GM23248 (cell line): ENCODE measurements at places on chromosomes 12 and 14. TPM values are rescaled to one million over a fixed set of nuclear protein-coding genes. Genes with fewer than 3 reads are reported as not detected.

DNA sequence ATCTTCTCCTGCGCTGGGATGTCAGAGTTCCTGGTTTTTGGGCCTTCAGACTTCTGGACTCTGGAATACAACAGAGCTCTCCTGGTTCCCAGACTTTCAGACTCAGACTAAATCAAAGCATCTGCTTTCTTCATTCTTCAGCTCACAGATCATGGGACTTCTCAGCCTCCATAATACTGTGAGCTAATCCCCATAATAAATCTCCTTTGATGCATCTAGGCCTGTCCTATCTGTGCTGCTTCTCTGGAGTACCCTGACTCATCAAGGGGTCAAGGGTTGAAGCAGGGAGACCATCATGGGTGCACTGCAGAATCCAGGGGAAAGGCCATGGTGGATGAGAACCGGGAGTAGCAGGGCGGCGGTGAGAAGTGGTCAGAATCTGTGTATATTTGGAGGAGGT is 1094.1 kb upstream of the TMEM132C start:
- H3K4me1 ChIP-seq = peaks cover 31% of the 10 kb centered on the region
- no peak overlapping the region for H3K4me3 ChIP-seq
- no peaks in the 10 kb centered on the region for H3K27me3 ChIP-seq

DNA sequence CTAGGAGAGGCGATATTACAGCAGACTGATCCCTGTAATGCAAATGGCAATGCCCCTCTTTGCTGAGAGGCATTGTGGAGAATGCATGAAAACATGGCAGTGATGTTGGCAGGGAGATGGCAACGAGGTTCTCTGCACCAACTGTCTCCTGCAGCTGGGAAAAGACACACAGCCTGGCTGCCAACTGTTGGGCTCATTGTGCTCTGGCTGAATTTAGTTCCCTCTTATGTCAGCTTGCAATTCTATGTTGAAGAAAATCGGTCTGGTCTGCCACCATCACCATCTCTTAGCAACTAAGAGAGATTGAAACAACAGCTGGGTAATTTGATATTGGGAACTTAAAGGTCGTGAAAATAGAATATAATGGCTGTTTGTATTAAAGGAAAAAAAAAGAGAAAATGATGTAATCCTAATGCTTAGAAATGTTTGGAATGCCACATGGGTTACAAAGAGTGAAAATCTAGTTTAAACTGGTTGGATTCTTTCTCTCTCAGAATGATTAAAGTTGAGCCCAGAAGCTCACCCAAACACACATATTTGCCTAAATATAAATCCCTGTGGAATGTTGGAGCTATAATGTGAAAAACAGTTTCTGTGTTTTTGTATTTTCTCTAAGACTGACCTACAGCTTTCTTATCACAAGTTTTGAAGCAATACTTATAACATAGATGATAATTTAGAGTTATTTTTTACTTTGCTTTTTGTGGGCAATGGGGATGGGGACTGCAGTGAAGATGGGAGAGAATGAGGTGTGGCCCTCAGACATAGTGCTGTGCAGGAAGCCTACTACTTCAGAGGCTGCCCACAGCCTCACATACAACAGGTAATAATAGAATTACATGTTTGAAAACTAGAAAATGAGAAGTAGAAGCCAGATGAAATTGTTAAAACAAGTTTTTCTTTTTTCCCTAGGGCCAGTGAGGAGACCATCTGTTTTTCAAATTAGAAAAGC is 143.7 kb downstream of the AKAP6 start:
- no peaks in the 10 kb centered on the region for H3K27me3 ChIP-seq
- no peaks in the 10 kb centered on the region for H3K36me3 ChIP-seq
- H3K4me3 ChIP-seq = peak overlapping the region; percentile 46
- H3K4me1 ChIP-seq = peaks cover 64% of the 10 kb centered on the region
- peak overlapping the region; percentile 90 for H3K27ac ChIP-seq

- H3K27me3 ChIP-seq = no peaks in the 10 kb centered on the region
- H3K27ac ChIP-seq = peak overlapping the region; percentile 84
- peaks cover 41% of the 10 kb centered on the region for H3K4me1 ChIP-seq
- no peaks in the 10 kb centered on the region for H3K36me3 ChIP-seq
- H3K4me3 ChIP-seq = no peak overlapping the region
Observed at GRCh38 chr14:77303417-77304156, 17.1 kb downstream of the POMT2 start.

DNA sequence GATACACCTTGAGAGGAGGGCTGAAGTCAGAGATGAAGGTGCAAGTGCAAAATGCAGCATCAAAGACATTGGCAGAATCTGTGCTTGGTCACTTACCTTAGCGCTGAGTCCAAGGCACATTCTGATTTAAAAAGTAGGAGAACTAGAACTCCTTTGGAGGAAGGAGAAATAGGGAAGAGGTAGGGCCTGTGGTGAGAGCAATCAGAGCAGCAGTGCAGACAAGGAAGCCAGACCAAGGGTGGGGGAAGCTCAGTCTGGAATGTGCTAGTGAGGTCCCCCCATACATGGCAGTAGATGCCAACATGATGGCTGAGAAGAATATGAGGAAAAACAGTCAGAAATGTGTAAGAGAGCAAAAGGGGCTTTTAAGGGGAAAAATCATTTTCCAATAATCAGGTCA is 206.5 kb downstream of the SSPN start:
- H3K4me3 ChIP-seq = no peak overlapping the region
- H3K27ac ChIP-seq = no peak overlapping the region
- no peak for DNase-seq

DNA sequence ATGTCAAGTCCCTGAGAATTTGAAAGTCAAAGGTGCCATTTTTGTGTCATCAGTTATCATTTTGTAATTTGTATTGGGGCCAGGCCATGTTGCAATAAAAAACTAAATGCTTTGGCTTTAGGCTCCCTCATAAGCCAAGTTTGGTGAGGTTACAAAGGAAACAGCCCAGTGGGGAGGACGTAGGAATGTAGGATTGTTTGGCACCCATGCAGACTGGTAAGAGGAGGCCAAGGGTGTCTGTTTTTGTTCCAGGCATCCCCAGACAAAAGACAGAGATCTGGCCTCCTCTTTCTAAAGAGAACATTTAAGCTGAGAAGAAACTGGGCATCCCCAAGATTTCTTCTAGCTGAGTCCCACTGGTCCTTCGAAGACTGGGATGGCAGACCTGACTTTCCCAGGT is 111.7 kb downstream of the SUDS3 start:
- H3K27me3 ChIP-seq = no peaks in the 10 kb centered on the region
- no peak overlapping the region for H3K27ac ChIP-seq
- no peaks in the 10 kb centered on the region for H3K4me1 ChIP-seq
- H3K36me3 ChIP-seq = no peaks in the 10 kb centered on the region
- no peak overlapping the region for H3K4me3 ChIP-seq

DNA sequence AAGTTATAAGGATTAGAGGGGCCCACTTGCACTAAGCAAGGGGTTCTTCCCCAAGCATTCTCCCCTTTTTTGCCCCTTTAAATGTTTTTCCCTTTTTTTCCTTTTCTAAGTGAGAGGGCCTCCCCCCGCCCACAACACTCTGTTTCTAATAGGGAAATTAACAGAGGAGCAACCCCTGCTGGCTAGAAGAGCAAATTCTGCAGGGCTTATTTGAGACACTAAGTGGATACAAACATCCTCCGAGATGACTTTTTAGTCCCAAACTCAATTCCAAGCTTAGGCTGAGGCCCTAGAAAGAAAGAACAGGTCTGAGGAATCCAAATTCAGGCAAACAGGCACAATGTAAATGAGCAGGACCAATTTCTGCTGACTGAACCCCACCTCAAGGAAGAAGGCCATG is 138.9 kb downstream of the GPR65 start:
- H3K4me3 ChIP-seq = no peak overlapping the region
- H3K27me3 ChIP-seq = no peaks in the 10 kb centered on the region
- H3K27ac ChIP-seq = no peak overlapping the region
- H3K36me3 ChIP-seq = no peaks in the 10 kb centered on the region
- no peaks in the 10 kb centered on the region for H3K4me1 ChIP-seq

- H3K36me3 ChIP-seq = no peaks in the 10 kb centered on the region
- peak overlapping the region; percentile 53; the same call in 1 of the 2 replicates for H3K27ac ChIP-seq
- peak; percentile 8 for DNase-seq
- H3K4me3 ChIP-seq = no peak overlapping the region
Observed at GRCh38 chr12:99910342-99910741, 74.4 kb downstream of the ANKS1B start.

- no peaks in the 10 kb centered on the region for H3K36me3 ChIP-seq
- H3K4me3 ChIP-seq = no peak overlapping the region
- no peak overlapping the region for H3K27ac ChIP-seq
- no peaks in the 10 kb centered on the region for H3K27me3 ChIP-seq
- peak; percentile 76 for DNase-seq
- H3K4me1 ChIP-seq = peaks cover 49% of the 10 kb centered on the region
Observed at GRCh38 chr12:76586764-76587395, 27.3 kb upstream of the OSBPL8 start.

DNA sequence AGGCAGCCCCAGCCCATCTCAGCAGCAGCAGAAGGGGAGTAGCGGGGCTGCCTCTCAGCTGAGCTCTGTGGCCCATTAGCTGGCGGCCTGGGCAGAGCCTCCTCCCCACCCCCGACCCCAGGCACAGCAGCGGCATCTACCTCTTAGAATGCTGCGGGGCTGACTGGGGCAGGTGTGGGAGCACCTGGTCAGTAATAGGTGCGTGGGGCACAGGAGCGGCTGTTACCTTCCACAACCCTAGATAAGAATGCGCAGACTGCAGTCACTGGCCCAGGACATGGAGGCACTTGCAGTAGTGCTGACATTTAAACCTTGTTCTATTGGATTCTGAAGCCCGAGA is 35.6 kb downstream of the SYNE3 start:
- H3K36me3 ChIP-seq = no peaks in the 10 kb centered on the region
- no peaks in the 10 kb centered on the region for H3K27me3 ChIP-seq
- H3K27ac ChIP-seq = peak overlapping the region; percentile 79
- H3K4me1 ChIP-seq = peaks cover 28% of the 10 kb centered on the region

DNA sequence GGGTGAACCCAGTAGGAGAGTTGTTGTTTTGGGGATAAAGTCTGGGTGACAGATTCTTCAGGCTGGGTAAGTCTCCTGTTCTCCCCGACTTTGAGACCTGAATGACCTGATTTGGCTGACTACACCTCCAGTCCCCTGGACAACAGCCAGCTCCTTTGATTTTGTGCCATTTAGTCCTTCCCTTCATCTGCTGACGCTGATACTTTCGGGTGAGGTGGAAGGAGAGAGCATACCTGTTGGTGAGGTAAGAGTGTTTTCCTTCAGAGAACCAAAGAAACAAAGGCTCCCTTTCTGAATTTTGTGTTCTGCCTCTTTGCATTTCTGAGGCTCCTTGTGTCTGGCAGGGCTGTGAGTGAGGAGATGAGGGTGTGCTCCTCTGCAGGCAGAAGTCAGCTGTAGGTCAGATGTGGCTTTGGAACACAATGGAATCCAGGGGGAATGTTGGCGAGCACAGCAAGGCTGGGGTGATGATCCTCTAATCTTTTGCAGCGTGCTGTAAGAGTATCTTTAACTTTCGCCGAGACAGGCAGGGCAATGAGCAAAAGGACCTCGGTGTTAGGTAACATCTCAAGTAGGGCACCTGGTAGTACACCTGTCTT is 12.1 kb downstream of the ETV6 start:
- no peak overlapping the region for H3K4me3 ChIP-seq
- H3K27me3 ChIP-seq = no peaks in the 10 kb centered on the region
- no peaks in the 10 kb centered on the region for H3K36me3 ChIP-seq
- DNase-seq = no peak

GRCh38 chr14:35556548-35556947 is 22.6 kb downstream of the INSM2 start:
- no peaks in the 10 kb centered on the region for H3K36me3 ChIP-seq
- no peak for DNase-seq
- no peaks in the 10 kb centered on the region for H3K27me3 ChIP-seq
- no peak overlapping the region for H3K4me3 ChIP-seq

BBOF1 gene
- polyA plus RNA-seq = 5.4 and 6.4 TPM in 2 replicates

FOXN4 gene
- polyA plus RNA-seq = not detected in 2 replicates

RNU4-1 gene
- 4.1 TPM in 1 of 2 replicates, not detected in the other for polyA plus RNA-seq

TAS2R30 gene
- not detected in 2 replicates for polyA plus RNA-seq

MDM1 gene
- 7.5 and 9.9 TPM in 2 replicates for polyA plus RNA-seq

LPAR5 gene
- polyA plus RNA-seq = not detected in 2 replicates
